Activated CD4-positive, alpha-beta T cell treated with anti-CD3 and anti-CD28 coated beads, Interleukin-2, Interleukin-4, amounts not matched to agents 100 ng/mL and 50 ng/mL, durations not matched to agents 16 hours and 8 hours (primary cell): ENCODE measurements at places on chromosomes 7 and 10.

DNA sequence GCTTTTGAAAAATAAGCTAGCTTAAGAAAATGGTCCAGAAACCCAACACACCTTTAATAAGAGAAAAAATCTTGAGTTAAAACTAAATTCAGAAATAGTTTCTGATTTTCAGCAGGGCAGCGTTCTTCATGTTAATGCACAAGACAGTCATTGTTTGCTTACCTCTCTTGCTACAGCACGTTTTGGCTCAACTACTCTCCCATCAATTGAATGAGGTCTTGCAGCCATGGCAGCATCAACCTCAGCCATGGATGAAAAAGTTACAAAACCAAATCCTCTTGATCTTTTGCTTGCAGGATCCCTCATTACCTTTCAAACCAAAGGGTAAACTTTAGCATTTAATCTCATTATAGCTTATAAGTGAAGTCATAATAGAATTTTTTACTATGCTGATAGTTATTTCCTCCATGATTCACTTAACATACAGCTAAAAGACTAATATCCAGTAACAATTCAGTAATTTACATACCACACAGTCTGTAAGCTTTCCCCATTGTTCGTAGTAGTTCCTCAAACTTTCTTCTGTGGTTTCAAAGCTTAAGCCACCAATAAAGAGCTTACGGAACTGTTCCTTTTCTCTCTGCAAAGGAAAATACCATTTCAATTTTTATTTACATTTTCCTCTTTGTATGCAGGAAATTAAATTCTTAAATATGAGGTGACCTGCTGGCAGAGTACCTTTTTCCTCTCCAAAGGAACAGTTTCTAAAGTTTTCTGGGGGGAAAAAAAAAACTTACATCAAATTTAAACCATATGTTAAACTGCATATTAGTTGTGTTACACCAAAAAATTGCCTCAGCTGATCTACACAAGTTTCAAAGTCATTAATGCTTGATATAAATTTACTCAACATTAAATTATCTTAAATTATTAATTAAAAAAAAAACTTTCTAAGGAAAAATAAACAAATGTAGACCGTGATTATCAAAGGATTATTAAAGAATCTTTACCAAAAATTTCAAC, 3.1 kb downstream of the HNRNPA2B1 start:
- no peak for DNase-seq

GRCh38 chr7:51121931-51122425, 194.6 kb downstream of the COBL start:
- peak; percentile 45 for DNase-seq

GRCh38 chr10:102641402-102641801, 2.9 kb upstream of the TRIM8 start:
- no peak for DNase-seq

- peak; percentile 32 for DNase-seq
Observed at GRCh38 chr10:12186323-12186722, 9.4 kb downstream of the NUDT5 start.

- DNase-seq: no peak
Observed at GRCh38 chr7:126791306-126791705, 461.4 kb downstream of the GRM8 start.

DNA sequence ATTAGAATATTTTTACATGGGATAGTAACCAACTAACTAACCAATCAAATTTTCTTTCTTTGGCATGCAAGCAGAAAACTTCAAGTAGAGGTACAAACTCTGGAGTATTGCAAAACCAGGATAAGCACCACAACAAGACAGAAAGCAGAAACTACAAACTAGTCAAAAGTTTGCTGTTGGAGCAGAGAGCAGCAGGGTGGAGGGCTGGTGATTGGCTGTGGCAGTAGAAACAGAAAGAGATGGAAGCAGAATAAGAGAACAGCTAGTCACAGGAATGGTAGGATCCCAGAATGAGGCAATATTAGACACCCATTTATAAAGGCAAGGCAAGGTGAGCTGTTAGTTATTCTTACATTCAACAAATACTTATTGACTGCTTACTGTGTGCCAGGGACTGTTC, 6.8 kb upstream of the MACC1 start:
- DNase-seq: no peak

GRCh38 chr7:39392151-39392550, 174.1 kb upstream of the YAE1 start:
- DNase-seq: no peak

DNA sequence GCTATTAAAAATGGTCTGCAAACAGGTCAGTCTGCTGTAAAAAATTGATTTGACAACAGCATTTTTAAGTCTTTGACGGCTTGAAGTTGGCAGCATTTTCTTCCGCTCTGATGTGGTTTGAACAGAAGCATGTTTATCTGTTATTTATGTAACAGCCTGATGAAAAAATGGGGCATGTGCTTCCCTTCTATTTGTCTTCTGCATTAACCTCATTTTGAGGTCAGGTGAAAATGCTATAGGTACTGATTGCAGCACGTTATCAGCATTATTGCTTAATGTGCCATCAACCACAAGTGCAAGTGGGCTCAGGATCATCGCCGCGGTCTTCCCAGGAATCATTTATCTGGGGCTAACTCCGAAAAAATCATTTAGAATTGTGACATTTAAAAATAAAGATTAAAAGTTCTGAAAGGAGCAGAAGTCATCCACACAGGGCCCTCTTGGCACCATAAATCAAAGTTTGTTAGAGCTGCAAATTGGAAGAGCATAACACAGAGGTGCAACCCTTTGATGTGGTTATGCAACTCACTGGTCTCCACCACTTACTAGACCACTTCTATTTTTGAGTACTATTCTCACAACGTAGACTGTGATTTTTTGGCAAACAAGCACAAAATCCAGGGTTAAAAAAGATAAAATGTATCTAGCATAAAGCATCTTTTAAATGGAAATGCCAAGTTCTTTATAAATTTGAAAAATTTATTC, 307.7 kb downstream of the MDFIC start:
- DNase-seq: no peak

DNA sequence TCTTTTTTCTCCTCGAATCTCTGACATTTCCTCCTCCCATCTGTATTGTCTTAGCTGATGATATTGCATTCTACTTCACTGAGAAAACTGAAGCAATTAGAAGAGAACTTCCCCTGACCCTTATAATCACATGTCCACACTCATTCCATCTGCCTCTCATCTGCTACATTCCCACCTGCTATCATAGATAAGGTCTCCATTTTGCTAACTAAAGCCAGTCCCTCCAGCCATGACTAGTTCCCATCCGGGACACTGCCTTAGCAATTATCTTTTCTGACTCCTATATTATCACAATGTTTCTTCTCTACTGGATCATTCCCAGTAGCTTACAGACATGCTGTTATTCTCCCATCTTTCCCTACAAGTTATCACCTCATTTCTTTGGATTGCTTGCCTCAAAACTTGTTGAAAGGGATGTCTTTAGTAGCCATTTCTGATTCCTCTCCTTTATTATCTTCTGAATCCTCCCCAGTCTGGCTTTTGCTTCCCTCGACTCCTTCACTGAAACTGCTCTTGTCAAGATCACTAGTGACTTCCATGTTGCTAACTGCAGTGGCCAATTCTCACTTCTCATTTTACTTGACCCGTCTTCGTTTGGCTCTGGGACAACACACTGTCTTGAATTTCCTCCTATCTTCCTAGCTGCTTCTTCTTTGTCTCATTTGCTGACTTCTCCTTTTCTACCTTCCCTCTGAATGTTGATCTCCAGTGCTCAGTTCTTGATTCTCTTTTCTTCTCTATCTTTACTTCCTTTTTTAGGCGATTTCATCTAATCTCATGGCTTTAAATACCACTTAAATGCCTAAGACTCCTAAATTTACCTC, 35.9 kb downstream of the FZD1 start:
- DNase-seq: no peak

GRCh38 chr10:97752956-97753355, 16.0 kb downstream of the ZFYVE27 start:
- no peak for DNase-seq

- DNase-seq: no peak
Observed at GRCh38 chr10:75083972-75084833, 27.3 kb upstream of the SAMD8 start.

DNA sequence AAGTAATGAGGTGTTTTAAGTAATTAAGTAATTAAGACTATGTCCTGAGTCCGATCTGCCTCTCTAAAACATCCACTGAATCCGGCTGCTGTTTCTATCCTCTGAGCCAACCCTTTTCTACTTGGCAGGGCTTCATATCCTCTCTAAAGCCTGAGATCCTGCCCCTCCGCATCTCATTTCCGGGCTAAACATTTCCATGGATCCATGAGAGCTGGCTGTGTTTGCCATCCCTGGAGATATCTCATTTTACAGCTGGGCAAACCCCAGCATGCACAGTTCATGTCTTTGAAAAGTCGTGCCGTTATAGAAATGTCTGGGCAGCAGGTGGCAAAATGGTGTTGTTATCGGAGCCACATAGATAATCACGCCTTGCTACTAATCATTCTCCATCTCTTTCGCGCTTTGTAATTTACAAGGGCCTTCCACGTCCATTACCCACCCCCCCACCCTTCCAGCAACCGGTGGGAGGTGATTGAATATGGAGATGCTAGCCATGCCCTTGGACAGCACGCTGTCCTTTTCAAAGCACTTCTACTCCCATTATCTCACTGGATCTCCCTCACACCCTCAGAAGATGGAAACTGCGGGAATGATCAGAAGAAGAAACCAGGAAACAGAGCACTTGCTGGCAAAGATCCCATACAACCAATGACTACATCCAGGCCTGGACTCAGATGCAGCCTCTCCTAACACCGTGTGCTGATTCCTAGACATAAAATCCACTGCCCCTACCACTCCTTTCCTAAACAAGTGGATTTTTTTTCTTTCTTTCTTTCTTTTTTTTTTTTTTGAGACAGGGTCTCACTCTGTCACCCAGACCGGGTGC, 1189.2 kb downstream of the TYW1 start:
- DNase-seq: no peak

GRCh38 chr7:158760936-158761335, 56.3 kb upstream of the NCAPG2 start:
- no peak for DNase-seq

GRCh38 chr10:89297356-89297755, 4.5 kb upstream of the IFIT2 start:
- DNase-seq: no peak

GRCh38 chr7:104486931-104487330, 158.5 kb downstream of the LHFPL3 start:
- no peak for DNase-seq

- no peak for DNase-seq
Observed at GRCh38 chr7:157077986-157078644, 60.6 kb upstream of the UBE3C start.

- DNase-seq: peak; percentile 73
Observed at GRCh38 chr10:127986531-127987466, 79.9 kb downstream of the PTPRE start.

DNA sequence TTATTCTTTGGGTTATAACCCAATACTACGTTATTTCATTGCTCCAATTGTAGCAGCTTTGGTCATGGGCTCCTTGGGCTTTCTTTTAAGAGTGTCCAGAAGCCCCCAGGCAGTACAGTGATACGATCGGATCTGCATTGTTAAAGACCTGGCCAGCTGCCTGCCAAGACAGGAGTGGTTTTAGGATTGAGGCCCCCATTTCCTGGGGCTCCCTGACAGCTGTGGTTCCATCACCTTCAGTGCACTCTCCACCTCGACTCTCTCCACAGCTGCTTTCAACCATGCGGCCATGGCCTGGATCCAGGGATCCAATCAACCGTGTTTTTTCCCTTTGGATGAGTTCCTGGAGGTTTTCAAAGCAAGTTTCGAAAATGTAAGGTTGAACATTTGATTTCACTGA, 123.4 kb upstream of the BTBD16 start:
- DNase-seq: no peak

GRCh38 chr10:58976254-58976653, 200.2 kb upstream of the PHYHIPL start:
- no peak for DNase-seq

DNA sequence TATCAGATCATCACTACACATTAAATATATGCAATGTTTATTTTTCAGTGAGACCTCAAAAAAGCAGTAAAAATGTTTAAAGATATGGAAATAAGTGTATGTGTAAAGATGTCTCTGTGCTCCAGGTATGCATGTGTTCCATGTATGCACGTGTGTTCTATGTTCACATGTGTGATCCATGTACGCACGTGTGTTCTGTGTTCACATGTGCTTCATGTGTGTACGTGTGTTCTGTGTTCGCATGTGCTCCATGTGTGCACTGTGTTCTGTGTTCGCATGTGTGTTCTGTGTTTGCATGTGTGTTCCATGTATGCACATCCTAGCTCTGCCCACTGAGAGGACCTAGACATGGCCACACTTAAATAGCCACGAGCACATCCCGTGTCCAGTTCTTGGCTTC, 15.6 kb upstream of the PDIA4 start:
- DNase-seq: no peak

- DNase-seq: no peak
Observed at GRCh38 chr10:105793071-105793470, 1152.0 kb downstream of the SORCS3 start.

DNA sequence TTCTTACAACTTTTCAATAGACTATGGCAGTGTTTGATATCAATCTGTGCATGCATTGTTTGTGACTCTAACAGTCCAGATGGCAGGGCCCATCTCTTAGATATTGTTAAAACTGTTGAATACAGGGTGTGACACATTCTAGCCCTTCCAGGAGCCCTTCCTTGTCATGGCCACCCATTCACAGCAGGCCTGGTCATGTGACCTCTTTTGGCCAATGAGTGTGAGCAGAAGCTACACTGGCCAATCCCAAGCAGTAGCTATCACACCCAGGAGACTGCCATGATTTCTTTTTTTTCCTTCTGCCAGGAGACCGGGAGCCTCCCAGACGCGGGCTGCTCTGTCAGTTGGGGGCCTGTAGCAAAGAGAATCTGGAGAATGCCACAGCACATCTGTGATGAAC, 655.4 kb upstream of the MKI67 start:
- DNase-seq: no peak

- DNase-seq: no peak
Observed at GRCh38 chr7:86975449-86975848, 84.0 kb downstream of the ELAPOR2 start.

GRCh38 chr10:97719602-97720001, 6.1 kb downstream of the MARVELD1 start:
- no peak for DNase-seq

DNA sequence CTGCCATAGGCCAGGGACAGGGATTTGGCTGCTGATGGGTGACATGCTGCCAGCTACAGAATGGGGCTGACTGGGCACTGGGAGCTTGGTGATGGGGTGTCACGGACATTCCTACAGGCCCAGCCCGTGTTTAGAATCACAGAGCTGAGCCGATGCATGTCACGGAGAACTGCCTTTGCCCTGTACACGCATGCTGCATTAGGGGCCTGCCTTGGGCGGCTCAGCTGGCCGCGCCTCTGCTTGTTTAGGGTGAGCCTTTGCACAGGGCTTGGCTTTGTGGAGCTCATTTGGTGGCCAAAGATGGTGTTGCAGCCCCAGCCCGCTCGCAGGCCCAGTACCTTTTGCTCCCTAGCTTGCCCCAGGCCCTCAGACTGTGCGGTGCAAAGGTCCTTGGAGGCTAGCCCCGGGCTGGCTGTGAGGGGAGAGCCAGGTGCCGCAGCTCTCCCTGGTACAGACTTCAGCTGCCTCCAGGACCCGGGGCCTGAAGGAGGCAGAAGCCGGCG, 108.4 kb upstream of the BTBD16 start:
- DNase-seq: no peak
